Uterus (tissue), 4 donors: ENCODE measurements at places on chromosomes 5 and 9.
A peak's percentile ranks its signal among the peaks of the same experiment; 100 is the strongest.

DNA sequence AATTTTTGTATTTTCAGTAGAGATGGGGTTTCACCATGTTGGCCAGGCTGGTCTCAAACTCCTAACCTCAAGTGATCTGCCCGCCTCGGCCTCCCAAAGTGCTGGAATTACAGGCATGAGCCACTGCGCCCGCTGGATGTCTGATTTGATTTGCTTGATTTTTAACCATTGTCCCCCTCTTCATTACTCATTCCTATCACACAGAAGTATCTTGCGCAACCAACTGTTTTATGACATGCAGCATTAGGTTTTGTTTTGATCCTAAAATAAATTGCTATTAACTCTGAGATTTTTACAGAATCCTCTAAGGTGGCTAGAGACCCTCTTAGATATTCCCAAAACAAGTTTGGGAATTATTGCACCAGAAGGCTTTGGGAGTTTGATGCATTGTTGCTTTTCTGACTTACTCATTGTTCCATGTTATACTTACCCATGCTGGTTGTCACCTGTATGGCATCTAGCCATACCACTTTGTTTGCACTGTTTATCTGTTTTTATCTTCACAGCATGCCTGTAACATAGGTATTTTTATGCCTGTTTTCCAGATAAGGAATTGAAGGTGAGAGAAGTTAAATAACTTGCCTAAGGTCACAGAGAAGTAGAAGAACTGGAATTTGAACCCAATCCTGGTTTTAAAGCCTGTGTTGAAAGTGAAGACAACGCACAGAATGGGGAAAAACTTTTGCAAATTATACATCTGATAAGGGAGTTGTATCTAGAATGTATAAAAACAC lies 35.9 kb upstream of the PWWP2A start:
- DNase-seq: no peak

DNA sequence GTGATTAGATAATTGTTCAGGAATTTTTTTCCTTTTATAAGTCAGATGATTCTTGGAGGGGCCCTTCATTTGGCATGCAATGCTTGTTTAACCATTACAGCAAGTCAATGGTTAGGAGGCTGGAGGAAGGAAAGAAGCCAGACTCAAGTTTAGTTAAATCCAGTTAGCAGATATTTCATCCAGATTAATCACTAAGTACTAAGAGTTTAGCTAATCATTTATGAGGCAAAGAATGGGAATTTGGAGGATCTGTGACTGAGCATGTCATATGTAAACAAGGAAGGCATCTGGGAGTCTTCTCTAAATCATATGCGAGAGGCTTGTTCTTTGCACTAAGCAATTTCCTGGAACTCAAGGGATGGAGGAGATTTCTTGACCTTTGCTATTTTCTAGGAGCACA lies 145.3 kb upstream of the SGCD start:
- no peak for DNase-seq

DNA sequence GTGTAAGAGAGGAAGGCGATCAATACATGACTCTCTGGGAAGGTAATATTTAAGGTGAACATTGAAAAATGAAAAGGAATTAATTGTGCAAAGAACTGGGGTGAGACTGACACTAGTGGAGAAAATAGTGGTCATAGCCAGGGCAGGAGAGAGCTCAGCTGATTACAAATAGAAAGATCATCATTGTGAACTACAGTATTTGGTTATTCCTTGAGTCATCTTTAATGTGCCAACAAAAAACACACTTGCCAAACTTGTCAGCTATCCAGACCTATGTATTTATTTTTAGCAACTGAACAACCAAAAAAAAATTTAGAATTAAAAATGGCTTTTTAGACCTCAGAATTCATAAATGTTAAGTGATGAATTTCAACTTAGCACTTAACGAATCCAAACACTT lies 749.8 kb upstream of the CDH9 start:
- DNase-seq: no peak

DNA sequence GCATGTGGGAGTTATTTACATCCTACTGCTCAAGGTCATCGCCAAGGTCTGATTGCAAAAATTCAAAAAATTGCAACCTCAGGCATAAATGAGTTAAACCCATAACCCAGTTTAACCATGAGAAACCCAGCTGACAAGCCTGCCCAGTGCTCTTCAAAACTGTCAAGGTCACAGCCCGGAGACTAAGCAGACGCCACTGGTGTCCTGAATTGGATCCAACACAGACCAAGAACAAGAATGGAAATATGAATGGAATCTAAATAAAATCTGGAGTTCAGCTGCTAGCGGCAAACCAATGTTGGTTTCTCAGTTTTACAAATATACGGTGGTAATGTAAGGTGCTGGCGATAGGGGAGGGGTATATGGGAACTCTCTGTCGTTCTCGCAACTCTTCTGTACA lies 201.5 kb upstream of the MVB12B start:
- no peak for DNase-seq

DNA sequence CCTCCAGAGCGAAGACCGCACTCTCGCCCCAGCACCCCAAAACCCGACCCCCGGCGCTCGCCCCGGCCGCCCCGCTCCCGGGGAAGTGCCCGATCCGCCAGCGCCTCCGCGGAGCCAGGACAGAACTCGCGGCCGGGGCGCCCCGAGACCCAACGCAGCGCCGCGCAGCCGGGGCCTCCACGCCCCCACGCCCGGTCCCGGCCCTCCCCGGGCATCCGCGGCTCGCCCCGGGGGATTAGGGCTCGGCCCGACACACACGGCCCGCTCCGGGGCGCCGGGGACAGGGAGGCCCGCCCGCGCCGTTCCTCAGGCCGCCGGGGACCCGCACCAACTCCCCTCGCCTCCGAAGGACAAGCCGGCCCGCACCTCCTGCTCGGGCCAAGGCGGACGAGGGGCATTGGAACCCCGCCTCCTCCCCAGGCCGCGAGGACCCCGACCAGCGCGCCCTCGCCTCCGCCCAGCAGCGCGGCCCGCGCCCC lies 544 bp downstream of the FNBP1 start:
- DNase-seq: no peak

GRCh38 chr9:26169708-26170107 lies 491.5 kb upstream of the TUSC1 start:
- DNase-seq: no peak

DNA sequence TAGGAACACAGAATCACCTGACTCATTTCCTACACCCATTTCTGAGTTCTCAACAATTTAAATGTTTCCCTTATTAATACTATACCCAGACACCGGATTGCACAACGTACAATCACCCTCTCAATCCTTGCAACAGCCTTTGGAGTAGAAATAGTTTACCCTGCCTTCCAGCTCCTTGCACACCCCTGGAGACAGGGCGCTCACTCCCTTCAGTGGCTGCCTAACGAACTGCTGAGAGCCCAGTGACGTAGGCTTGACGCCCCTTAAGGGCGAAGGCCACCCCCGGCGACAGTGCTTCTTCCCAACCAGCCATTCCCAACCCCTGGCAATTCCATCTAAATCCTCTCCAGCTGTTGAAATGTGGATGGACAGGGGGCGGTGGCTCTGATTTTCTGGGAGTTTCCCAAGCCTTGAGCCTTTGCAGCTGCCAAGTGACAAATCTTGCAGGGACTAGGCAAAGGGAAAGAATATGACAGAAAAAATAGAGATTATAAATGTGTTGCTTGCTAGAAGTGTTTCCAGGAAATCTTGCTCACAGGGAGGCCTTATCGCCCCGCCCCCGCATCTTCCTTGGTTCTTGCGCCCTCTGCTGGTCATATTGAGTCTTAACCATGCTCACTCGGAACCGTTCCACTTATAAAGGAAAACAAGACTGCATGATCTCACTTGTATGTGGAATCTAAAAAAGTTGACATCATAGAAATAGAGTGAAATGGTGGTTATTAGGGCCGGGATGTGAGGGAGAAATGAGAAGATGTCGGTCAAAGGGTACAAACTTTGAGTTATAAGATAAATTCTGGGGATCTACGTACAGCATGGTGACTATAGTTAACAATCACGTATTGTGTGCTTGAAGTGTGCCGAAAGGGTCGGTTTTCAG lies 7.6 kb upstream of the BARX1 start:
- peak; percentile 73 for DNase-seq

DNA sequence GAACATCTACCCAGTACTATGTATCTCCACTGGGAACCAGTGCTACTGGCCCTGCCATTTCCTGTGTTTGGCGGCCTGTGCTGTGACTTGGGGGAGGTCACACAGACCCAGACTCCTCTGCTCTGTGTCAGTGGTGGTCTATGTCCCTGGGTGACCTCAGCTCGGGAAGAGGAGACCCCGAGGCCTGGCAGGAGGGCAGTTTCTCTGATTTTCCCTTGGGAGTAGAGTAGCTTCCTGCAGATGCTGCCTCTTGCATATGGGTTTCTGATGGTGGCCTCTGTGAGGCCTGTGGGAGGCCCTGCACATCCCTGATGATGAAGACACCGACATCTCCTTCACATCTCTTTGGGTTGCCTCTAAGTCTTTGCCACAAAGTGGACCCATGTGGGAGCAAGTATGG lies 13.0 kb upstream of the SMIM32 start:
- no peak for DNase-seq
